ENCODE measurements at places on chromosomes 1 and 21.

DNA sequence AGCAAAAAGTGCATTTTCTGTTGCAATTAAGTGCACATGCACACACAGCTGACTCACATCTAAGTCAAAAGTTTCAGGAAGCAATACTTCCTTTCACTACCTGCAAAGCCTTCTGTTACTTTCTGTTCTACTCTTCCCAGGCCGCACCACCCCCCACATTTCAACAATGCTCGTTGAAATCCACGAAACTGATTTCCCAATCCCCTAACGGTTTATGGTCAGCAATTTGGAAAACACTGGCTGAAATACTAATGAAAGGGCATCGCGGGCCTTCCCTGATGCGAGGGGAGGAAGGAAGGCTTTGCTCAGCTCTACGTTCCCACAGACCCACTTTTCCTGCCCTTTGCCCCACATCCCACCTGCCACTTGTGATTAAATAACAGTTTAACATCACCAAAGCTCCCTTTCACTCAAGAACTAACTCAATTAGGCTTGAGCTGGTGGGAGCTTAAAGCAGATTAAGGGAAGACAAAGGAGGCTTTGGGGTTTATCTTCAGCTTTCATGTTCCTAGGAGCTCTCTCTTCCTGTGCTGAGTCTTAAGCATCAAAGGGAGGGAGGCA is 243.2 kb upstream of the RAB4A start:
- peak; percentile 99 for DNase-seq

DNA sequence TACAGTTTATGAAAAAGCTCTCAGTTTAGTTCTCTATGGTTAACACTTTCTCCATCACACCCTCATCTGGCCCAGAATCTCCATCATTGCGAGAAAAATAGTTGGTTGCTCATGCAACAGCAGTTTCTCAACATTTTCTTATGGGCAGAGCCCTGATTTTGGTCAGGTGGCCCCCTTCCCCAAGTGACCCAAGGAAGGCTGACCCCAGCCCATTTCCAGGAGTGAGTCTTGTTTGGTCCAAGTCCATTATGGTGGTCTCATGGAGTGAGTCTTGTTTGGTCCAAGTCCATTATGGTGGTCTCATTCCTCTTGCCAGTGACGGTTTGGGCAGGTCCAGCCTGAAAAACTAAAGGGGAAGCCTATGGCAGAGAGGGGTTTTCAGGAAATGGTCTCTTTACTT is 1.5 kb upstream of the TRIM62 start:
- DNase-seq, result no peak

DNA sequence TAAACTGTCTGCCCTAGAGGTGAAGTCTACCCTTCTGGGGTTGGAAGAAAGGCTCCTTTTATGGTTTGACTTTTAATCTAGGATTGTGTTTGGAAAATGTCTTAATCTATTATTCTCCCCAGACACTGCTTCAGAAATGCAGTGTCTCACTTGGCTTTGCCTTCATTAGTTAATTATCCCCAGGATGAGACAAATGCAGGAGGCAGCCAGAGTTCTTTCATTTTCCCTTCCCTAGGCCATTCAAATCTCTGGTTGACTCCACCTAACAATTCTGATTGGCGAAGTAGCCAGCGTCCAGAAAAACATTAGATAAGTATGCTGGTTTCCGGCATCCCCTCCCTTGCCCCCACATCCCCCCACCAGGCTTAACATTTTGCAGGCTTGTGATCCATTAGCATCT is 325.8 kb upstream of the PBX1 start:
- DNase-seq, result no peak

DNA sequence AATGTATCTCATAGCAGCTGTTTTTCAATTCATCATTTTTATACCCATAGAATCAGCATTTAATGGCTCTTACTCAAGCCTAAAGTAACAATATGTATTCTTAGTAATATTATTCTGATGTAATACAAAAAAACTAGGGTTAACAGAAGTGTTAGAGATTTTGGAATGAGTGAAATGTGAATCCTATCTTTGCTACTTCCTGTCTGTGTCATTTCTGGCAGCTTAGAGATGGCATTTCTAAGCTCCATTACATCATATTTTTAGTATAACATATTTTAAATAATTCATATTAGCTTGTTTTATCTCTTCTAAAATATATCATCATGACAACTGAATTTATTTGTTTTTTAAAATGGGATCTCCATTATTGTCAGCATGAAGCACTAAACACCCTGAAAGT is 90.2 kb downstream of the LRRC7 start:
- no peak for DNase-seq

DNA sequence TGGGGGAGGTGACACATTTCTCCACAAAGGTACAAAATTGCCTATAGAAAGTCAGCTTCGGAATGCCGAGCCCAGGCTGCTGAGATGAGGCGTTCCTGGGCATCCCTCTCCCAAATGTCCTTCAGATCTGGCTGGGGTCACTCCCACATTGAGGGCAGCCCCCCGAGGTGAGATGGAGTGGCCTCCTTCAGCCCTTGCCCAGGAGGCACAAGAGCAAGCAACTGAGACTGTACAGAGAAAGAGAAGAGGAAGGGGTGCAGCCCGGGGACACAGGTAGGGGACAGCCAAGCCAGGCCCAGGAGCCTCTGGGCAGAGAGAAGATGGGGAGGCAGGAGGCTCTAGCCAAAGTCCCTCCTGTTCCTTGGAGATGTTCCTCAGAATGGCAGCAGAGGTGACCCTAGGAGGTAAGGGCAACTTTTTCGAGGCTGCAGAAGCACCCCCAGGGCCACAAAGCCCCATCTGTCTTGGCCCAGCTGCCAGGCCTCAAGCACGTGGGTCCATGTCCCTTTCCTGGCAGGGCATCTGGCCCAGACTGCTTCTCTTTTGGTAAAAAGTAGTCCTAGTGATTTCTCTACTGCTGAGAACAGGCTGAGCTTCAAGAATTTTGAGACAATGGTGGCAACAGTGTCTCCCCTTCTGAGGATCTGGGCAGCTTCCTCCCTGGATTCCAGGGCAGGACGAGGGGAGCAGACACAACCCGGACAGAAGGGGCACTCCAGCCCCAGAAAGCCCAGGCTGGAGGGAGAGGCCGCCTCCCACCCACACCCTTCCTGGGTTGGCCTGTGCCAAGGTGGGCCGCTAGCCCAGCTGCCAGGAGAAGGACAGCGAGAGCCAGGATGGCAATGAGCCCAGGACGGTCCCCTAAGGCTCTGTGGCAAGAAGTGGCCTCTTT is 68.0 kb downstream of the LRRN2 start:
- no peak for DNase-seq

DNA sequence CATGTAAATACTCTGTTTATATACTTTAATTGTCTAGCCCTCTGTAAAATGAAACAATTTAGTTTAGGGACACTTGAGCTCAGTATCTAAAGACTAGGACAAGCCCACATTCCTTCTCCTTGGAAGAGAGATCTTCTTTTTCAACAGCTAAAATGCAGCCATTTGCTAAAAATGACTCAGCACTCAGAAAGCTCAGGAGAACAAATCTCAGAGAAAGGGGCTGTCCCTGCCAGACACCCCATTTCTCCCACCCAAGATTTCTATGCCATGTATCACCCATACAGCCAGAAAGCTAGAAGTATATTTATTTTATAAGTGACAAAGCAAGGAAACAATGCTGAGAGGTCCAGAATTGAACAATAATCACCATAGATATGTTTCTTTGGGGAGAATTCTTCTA is 23.2 kb upstream of the PRDX6 start:
- DNase-seq, result no peak

- no peak for DNase-seq
Observed at GRCh38 chr1:24507405-24507804, 4.8 kb downstream of the RCAN3 start.

DNA sequence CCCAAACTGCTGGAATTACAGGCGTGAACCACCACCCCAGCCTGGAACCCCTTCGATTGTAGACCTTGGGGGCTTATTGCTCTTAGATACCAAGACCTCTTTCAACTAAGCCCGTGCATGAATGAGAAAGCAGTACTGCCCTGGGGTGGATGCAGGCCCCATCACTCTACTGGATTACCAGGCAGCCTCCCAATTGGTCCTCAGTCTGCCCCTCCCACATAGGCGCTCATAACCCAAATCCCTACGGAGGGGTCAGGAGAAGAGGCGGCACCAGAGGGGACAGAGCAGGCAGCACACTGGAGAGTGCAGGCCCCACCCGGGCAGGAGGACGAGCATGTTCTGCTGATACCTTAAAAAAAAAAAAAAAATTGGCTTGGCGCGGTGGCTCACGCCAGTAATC is 12.4 kb upstream of the STMN1 start:
- DNase-seq, result no peak

DNA sequence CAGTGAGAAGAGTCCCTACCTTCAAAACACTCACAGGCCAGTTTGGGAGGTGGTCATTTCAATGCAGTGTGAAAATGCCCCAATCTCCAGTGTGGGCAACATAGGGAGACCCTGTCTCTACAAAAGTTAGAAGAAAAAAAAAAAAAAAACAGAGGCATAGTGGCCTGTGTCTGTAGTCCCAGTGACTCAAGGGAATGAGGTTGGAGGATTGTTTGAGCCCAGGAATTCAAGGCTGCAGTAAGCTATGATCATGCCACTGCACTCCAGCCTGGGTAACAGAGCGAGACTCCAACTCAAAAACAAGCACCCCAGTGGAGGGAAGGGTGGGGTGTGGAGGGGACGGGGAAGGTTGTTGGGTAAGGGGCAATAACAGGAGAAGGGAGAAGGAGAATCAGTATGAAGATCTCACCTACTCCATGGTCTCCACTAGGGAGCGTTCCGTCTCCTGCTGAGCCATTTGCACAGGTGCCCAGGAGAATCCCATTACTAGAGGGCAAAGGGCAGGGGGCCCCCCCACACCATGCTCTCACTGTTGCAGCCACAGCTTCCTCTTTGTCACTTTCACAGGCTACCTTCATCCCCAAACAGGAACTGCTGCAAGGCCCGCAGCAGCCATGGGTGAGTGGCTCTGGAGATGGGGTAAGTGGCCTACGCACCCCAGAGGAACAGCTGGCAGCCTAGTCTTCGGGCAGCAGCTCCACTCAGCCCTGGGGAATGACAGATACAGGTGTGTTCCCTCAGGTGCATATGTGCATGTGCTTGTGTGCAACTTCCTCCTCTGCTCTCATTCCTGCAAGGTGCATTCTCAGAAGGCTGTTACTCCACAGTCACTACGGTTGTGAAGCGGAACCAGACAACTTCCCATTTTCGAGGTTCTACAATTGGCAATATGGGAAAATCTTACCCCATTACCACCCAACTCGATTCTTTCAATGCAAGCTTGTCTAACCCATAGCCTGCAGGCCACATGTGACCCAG is 87.9 kb upstream of the LYST start:
- DNase-seq, result peak; percentile 98

GRCh38 chr1:226217273-226217672 is 6.2 kb upstream of the MIXL1 start:
- DNase-seq, result no peak

GRCh38 chr1:29858646-29859045 is 622.3 kb downstream of the PTPRU start:
- no peak for DNase-seq

GRCh38 chr1:113895098-113895497 is 7.7 kb upstream of the BCL2L15 start:
- DNase-seq, result no peak

- DNase-seq, result peak; percentile 82
Observed at GRCh38 chr1:201895913-201896807, 7.5 kb downstream of the SHISA4 start.

- DNase-seq, result no peak
Observed at GRCh38 chr1:245388687-245389086, 233.9 kb downstream of the KIF26B start.

GRCh38 chr1:34190692-34191091 is 14.0 kb downstream of the C1orf94 start:
- DNase-seq, result peak; percentile 98

- DNase-seq, result no peak
Observed at GRCh38 chr1:72869873-72870272, 587.5 kb upstream of the NEGR1 start.

DNA sequence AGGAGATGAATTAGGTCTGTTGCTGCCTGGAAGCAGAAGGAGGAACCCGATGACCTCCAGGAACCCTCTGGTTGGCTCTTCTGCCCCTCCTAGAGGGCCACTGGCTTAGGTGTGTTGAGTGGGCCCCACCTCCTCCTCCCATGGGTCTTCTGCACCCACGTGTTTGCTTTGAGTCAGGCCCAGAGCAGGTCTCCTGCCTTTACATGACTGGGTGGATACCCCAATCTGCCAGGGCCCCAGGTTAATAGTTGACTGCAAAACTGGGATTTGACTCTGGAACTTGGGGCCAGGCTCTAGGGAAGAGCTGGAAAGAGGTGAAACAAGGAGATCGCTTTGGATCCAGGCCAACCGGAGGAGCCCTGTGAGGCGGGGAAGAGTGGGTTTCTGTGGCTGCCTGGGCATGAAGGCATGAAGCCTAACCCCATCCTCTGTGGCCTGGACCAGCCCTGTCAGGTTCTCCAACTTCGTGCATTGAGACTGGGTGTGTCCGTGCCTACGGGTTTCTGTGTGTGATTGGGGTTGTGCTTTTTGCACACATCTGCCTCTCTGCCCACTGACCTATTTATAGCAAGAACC is 7.8 kb upstream of the LAD1 start:
- no peak for DNase-seq

DNA sequence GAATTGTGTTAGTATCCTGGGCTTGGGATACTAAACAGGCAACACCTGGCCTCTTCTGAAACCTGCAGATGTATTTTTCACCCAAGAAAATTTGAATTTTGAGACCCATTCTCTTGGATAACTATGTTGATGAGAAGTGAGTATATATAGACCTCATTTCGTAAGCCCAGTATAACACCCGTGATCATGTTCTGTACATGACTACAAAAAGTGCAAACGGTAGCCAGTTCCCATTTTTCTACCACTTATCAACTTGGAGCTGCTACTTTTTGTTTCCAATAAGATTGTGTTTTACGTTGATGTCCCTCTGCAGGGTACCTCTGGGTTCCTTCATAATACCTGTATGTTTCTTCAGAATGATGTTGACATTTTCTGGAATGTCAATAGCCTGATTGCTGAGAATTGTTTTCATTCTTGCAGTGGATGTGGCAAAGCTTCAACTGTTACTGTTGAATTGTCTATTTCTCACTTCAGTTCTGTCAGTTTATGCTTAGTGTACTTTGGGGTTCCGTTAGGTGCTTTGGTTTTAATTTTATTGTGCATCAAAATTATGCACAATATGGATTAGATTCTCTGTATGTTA is 48.1 kb downstream of the ZFYVE9 start:
- peak; percentile 60 for DNase-seq

DNA sequence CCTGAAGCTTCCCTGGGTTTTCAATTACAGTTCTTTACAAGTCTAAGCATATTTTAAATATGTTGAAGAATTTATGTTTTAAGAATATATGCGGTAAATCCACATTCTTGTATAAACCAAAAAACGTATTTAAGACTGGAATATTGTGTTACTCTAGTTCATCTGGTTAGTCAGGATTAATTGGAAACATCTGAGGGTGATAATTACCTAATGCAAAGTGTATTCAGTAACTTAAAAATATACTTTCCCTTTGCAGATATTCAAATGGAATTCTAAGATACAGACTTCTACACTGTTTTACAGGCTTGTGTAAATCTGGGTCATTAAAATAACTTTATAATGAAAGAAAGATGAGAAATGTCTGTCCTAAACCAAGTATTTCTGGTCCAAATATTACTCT is 302.0 kb downstream of the VAV3 start:
- no peak for DNase-seq

GRCh38 chr1:94646786-94647555 is 105.4 kb upstream of the F3 start:
- no peak for DNase-seq
